ENCODE measurements at places on chromosomes 3 and 15.

- DNase-seq: no peak
Observed at GRCh38 chr15:31339558-31339895, 12.9 kb downstream of the KLF13 start.

- no peak for DNase-seq
Observed at GRCh38 chr15:91380114-91380513, 280.1 kb downstream of the SV2B start.

DNA sequence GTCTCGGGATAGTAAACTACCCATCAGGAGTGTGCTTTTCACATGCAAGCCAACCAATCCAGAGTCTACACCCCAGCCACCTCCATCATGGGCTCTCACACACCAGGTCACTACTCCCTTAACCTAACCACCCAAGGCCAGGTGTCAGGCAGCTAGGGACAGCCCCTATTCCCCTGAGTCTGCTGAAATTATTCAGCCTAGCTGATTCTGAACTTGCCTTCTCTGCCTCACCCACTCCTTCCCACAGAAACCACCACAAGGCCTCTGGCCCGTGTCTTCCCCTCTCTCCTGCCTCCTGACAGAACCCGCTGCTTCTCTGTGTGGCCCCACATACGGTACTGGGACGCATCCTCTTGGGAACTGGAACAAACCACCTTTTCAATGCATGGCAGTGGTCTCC lies 82.1 kb downstream of the PCSK6 start:
- DNase-seq: no peak

GRCh38 chr3:14543446-14543845 lies 3.3 kb upstream of the GRIP2 start:
- DNase-seq: no peak

GRCh38 chr3:71463617-71464016 lies 119.9 kb downstream of the FOXP1 start:
- no peak for DNase-seq

- peak; percentile 68 for DNase-seq
Observed at GRCh38 chr3:13009132-13009945, 63.9 kb downstream of the IQSEC1 start.

DNA sequence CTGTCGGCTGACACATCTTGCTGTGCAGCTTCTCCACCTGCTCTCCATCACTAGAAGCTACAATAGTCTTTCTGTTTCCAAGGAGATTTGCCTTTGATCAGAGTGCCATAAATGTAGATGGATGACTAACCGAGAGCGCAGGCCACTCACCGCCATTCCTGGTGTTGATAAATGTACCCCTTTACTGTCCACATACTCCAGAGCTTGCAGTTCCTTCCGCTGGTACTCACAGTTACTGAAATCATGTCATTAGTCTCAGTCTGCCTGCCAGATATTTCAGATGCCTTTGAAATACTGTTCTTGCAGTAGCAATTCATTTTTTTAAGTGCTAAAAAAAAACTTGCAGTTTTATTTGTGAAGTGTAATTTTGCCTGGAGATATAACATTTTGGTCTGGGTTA lies 72.3 kb downstream of the BLM start:
- no peak for DNase-seq

- DNase-seq: peak; percentile 73
Observed at GRCh38 chr3:183447206-183448001, 19.0 kb upstream of the MCF2L2 start.

- DNase-seq: no peak
Observed at GRCh38 chr3:179182902-179183301, 34.7 kb downstream of the PIK3CA start.

DNA sequence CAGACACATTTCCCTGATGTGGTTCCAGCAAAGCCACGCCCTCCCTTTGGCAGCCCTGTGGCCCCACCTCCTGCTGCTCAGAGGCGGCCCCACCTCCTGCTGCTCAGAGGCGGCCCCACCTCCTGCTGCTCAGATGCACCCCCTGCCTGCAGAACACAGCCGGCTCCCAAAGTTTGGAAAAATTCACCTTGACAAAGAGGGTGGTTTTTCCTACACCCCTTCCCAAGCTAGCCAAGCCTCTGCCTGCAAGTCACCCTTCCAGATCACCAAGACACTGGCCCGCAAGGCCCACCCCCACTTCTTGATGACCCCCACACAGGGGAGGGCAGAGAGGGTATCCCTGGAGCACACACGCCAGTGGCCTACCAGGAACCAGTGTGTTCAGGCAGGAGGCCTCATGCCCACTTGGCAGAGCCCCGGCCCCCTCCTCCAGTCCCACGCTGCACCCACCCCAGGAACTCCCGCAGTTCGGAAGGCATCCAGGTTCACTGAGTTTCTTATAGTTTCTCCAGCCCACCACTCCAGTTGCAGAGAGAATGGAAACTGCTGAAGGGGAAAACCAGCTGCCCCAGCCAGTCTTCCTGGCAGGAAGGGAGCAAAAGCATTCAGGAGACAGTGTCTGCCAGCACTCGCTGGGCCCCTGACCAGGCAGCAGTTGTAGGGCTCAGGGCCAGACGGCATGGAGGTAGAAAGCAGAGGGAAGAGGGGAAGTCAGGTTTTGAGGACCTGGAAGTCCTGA lies 2.3 kb upstream of the HAPLN3 start:
- DNase-seq: no peak

GRCh38 chr3:124924741-124925140 lies 9.8 kb downstream of the MUC13 start:
- no peak for DNase-seq

DNA sequence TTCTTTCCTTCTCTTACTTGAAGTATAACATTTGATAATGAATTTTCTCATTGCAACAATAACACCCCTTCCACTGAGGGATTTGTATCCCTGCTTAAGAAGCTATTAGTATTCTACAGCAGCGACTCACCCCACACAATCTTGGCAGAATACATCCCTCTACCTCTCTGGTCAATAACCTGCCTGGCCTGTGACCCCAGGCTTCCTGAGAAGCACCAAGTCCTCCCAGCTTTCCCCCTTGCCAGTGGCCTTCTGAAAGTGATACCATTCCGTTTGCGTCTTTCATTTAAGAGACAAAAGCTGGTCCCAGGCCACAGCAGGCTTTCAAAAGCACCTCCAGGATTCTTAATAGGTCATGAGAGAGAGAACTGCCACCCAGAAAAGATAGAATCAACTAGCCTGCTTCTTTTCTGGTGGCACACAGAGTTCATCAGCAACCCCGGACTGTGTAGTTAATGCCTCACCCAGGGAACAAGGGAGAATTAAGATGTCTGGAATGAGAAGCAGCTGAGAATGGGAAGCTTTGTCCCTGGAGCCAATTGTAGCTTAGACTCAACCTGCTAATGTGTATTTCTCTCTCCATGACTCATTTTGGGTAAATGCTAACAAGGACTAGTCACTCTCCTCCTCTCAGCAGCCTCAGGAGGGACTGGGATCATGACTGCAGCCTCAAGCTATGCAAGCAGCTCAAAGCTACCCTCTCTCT lies 101.0 kb upstream of the CPNE4 start:
- no peak for DNase-seq

DNA sequence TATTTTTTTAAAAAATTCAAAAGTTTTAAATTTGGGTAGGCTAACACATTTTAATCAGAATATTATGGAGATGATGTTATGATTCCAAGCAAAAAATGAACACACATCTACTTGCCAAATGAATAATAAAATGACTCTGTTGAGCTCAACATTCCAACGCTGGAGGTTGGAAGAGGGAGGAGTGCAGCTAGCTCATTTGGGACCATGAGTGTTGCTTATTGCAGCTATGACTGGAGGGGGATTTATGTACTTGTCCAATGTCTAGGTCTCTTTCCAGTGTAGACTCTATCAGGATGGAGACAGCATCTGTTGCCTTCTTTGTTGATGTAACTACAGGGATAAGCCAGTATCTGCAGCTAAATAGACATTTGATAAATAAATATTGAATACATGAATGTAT lies 310.6 kb downstream of the CACNA2D3 start:
- no peak for DNase-seq

DNA sequence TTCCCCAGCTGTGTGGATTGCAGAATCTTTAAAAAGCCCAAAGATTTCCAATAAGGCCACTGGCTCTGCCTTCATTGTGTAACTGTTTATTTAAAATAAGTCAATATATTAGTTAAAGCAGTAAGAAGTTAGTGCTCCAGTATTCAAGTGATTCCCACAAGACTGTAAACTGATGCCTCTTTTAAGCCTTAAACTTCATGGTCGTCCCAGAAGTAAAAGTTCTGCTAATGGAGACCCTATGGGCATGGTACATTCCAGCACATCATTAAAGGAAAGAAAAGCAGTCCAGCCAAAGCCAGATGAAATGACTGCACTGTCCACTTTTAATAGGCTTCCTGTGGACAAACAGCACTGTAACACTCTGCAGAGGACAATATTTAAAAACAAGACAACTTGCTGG lies 512.6 kb downstream of the MECOM start:
- DNase-seq: no peak

DNA sequence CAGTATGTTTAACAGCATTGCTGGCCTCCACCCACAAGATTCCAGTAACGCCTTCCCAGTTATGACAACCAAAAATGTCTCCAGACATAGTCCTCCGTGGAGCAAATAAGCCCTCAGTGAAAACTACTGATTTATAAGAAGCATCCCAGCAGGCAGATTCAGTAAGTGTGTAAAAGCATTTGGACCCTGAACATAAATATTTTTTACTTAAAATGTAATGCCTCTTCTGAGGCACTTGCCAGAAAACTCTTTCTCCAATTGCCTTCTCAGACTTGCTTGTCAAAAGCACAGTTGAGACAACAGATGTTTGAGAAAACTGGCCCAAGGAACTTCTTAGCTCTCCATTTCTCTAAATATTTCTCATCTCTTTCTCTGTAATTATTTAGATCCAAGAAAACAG lies 31.8 kb upstream of the DCLK3 start:
- DNase-seq: no peak

DNA sequence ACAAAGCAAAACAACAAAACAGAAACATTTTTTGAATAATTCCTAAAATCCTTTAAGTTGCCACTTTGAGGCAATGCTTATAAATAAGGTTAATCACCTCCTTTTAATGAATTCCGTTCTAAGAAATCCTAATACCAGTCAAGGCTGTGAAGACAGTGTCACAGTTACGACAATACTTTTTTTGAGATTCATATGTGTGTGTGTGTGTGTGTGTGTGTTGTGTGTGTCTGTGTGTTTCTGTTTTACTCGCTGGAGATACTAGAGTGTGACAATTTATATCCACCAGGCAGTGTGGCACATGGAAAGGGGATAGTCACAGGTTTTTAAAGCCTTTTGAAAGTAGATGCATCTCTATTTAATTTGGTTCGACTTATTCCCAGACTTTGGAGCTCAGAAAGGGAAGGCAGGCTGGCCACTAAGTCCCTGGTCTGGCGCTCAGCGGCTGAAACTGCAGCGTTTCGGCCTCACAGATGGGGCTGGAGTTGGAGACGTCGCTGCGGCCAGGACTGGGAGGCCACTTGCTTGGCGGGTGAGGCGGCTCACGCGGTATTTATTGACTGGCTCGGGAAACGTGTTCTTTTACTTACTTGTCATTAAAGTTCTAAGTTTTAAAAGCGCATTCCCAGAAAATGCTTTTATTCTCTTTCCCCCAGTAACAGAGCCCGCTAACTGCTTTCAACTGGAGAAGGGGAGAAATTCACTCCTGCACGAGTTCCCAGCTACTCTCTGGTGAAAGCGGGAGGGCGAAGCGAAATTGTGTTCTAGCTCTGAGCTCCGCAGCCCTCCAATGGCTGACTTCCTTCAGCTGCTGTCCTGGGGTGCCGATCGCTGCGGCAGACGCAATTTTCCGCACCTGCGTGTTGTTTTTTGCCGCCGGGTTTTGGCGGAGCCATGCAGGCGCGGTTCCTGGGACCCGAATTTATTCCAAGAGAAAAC lies 13.7 kb downstream of the ZIC1 start:
- no peak for DNase-seq

GRCh38 chr3:52093756-52094545 lies 37.6 kb upstream of the DUSP7 start:
- DNase-seq: no peak

DNA sequence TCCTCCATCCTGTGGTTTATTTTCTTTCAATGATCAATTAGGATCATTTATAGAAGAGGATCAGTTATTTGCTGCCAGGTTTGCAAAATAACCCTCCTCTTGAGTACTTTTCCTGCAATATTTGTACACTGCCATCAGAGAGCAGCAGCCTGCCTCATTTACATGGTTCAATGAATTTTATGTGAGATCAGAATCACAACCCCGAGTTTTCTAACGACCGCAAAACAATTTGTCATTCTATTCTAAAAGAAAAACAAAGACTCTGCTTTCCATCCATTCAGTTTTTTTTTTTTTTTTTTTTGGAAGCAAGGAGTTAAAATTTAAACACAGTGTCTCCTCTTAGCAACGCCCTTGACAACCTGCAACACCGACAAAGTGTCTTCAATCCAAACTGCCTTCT lies 146.9 kb downstream of the RAB11A start:
- DNase-seq: no peak

- no peak for DNase-seq
Observed at GRCh38 chr15:35479423-35479822, 66.5 kb downstream of the DPH6 start.

- no peak for DNase-seq
Observed at GRCh38 chr3:157475921-157476414, 27.2 kb downstream of the VEPH1 start.

- DNase-seq: no peak
Observed at GRCh38 chr15:91980502-91981267, 127.2 kb downstream of the SLCO3A1 start.

- no peak for DNase-seq
Observed at GRCh38 chr15:38698254-38698653, 133.6 kb upstream of the RASGRP1 start.

DNA sequence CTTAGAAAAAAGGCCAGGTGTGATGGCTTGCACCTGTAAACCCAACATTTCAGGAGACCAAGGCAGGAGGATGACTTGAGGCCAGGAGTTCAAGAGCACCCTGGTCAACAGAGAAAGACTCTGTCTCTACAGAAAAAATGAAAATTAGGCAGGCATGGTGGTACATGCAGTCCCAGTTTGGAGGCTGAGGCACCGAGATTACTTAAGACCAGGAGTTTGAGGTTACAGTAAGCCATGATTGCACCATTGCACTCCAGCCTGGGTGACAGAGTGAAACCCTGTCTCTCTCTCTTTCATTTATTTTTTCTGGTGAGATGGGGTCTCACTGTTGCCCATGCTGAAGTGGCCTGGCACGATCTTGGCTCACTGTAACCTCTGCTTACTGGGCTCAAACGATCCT lies 24.7 kb downstream of the IP6K1 start:
- no peak for DNase-seq
